GM13977 (cell line): ENCODE measurements at places on chromosomes 2 and 18.

- no peak for DNase-seq
These were observed 636.0 kb upstream of the LRATD1 start for GRCh38 chr2:13996527-13996926.

DNA sequence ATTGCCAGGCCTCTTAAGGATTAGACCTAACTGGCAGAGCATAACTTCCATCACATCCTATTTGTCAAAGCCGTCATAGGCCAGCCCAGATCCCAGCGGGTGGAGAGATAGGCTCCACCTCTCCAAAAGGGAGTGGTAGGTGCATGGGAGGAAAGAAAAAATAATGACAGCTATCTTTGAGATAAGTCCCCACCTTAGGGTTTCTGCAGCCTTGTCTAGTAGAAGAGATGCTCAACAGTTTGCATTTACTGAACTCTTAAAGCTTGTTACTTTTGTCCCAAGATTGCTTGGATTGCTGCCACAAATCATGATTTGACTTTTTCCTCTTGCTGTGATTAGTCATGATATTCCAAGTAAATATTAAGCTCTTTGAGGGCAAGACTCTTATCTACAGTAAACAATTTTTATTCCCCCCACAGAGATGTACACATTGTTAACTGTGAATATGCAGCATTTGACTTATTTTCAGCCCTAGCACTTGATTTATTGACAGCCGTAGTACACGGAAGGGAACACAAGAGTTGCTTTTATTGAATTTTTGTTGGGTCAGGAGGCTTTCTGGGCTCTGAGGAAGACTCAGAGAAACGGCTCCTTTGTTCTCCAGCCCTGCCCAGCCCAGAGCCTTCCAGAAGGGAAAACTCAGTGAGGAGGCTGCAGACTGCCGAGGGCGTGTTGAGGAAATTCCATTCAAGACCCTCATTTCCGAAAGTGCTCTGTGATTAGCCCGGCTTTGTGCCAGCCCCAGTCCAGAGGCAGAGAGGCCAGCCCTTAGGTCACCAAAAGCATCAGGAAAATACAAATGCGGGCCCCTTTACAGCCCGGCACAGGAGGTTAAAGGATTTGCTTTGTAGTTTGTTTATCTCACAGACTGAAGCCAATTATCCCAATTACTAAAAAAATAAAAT lies 75.5 kb upstream of the ZNF532 start:
- DNase-seq: no peak

DNA sequence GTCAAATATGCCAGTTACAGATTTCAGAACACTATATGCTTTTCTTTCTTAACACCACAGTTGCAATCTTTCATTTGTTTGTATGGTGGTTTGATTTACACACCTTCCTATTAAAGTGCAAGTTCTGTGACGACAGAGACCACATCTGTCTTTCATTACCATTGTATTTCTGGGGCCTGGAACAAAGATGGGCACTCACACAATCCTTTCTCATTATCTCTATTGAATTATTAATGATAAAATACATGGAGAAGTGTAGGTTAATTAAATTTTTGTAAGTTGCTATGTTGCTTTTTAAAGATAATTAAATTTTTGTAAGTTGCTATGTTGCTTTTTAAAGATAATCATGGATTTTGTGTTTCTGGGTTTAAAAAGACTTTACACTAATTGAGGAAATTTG lies 79.9 kb downstream of the KCTD18 start:
- no peak for DNase-seq

DNA sequence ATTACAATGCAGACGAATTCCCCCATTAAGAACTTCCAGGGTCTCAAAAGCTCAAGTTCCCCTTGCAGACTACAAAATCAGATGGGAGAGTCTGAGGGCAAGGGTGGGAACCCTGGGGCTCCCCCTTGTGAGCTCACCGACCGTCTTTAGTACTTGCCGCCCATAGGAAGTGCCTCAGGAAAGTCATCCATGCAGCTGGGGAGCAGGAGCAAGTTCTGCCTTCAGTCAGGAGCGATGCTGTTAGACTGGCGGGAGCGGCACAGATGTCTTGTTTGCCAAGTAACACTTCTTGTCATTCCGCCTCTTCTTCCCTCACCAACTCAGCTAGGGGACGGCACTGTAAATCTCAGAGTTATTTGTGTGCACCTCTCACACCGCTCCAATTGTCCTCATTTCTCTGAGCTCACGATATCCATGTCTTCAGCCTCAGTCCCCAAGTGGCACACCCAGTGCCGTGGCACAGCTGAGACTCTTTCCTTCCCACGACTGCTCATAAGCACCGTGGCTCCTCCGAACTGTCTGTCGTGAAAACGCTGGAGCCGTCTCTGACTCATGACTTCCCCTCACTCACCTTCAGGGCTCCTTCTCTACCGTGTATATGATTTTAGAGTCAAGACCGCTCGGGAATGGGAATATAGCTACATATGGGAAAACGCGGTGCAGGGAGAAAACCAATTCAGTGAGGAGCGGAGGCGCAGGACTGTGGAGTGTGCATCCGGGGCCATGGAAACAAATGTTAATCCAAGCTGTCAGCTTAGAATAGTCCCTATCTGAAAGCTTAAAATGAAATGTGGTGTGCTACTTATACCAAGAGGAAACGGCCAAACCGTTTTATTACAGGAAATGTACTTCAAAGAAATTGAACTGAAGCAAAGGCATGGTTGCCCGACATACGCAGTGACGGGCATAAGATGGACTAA lies 34.0 kb downstream of the UXS1 start:
- DNase-seq: no peak

GRCh38 chr18:39550701-39551100 lies 1985.1 kb upstream of the CELF4 start:
- no peak for DNase-seq

DNA sequence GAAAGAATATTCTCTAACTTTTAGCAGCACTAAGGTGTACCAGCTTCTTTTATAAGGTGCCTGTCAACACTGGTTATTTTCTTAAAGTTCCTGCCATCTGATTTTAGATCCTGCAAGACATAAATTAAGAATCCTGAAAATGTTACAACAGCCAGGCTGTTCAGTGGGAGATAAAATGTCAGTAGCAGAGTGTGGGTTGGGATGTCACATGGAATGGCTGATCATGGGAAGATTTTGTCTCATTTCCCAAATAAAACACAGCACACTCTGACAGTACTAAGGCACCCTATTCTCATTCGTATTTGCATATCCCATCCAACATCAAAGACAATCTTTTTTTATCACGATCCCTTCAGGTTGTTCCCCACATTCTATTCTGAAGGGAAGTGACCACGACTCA lies 2.4 kb upstream of the COX7A2L start:
- no peak for DNase-seq

DNA sequence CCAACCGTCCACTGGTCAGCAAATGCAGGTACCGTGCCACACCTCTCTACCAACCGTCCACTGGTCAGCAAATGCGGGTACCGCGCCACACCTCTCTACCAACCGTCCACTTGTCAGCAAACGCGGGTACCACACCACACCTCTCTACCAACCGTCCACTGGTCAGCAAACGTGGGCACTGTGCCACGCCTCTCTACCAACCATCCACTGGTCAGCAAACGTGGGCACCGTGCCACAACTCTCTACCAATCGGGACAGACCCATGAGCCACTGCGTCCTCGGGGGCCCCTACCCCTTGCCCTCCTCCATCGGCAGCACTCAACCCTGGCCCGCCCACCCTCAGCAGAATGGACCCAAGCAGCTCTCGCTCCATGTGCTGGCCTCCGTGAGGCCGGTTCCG lies 226.4 kb upstream of the SALL3 start:
- DNase-seq: no peak

GRCh38 chr2:8022908-8023640 lies 658.8 kb upstream of the ID2 start:
- DNase-seq: peak; percentile 34

DNA sequence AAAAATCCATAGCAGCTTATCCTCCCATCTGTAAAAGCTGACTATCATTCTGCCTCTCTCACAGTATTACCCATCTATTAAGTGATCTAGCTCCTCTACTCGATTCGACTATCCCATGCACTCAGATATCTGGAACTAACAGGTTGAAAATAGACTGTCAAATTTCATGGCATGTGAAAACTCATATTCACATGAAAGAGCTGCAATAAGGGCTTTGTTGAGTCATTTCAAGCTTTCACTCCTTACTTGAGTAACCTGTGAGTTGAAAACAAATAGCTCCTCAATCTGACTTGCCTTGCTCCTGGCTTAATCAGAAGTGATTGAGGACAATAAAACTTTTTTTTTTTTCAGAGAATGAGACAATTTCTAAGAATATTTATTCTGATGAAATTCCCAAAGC lies 192.4 kb upstream of the ERBB4 start:
- peak; percentile 58 for DNase-seq

GRCh38 chr18:60389314-60389713 lies 16.7 kb upstream of the MC4R start:
- no peak for DNase-seq

DNA sequence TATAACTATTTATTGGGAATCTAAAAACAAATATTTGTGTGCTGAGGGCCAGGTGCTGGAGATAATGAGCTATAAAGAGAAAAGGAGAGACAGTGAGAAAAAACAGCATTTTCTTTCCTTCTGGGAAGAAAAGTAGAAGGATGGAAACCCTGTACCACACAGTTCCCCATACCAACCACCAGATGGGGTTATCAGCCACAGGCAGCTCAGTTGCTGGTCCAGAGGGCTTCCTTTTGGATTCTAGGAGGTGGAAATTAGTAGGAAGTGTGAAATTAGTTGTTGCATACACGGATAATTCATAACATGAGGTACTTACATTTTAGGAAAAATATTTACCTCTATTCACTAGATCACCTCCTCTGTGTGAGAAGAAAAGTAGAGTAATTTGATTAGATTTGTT lies 237.0 kb upstream of the FOSL2 start:
- DNase-seq: no peak

DNA sequence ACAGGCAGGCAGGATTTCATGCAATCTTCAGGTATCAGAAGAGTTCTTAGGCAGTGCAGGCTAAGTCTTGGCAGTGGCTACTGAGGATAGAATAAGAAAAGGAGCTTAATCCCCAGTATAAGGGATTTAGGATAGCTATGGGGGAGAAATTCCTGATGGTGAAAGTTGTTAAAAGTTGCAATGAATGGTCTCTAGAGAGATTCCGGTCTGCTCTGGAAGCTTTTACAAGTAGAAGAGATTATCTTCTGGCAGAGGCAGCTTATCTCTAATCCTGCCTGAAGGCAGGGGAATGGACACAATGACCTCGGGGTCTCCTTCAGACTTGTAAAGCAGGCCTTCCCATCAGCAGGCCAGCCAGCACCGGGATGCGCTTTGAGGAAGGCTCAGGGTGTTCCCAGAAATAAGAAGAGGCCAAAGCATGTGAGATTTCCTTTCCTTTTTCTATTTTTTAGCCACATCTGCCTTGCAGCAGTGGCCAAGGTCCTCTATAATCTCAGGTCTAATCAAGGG lies 253.9 kb upstream of the KLHL29 start:
- no peak for DNase-seq

DNA sequence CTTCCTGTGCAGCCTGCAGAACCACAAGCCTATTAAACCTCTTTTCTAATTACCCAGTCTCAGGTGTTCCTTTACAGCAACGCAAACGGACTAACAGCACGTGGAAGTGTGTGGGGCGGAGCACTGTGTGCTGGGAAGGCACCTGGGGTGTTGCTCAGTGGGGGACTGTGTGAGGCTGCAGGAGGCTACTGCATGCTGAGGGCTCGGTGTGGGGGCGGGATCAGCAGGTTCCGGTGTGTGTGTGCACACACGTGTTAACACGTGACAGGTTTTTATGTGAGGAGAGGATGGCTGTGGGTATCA lies 58.9 kb downstream of the ANKMY1 start:
- DNase-seq: no peak

DNA sequence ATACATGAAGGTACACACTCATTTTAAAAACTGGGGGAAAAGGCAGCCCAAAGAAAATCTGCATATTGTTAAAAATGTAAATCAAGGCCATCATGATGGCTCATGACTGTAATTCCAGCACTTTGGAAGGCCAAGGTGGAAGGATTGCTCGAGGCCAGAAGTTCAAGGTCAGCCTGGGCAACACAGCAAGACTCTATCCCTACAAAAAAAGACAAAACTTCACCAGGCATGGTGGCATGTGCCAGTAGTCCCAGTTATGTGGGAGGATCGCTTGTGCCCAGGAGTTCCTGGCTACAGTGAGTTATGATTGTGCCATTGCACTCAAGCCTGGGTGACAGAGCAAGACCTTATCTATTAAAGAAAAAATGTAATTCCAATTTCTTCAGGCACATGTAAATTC lies 34.6 kb upstream of the TMEM247 start:
- no peak for DNase-seq

GRCh38 chr18:29928081-29928480 lies 1114.5 kb downstream of the DSC3 start:
- DNase-seq: no peak

DNA sequence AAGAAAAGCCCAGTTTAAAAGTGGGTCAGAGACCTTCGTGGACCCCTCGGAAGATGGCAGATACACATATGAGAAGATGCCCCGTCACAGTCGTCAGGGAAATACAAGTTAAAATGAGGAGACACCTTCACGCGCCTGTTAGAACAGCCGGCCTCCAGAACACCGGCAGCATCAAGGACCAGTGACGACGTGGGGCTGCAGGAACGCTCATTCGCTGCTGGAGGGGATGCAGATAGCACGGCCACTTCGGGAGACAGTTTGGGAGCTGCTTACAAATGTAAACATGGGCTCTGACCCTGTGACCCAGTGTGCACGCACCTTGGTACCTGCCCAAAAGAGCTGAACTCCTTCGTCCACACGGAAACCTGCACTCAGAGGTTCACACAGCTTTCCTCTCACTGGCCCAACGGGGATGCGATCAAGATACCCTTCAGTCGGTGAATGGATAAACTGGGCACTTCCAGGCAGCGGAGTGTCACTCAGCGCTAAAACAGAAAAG lies 83.7 kb upstream of the CTDP1 start:
- no peak for DNase-seq

DNA sequence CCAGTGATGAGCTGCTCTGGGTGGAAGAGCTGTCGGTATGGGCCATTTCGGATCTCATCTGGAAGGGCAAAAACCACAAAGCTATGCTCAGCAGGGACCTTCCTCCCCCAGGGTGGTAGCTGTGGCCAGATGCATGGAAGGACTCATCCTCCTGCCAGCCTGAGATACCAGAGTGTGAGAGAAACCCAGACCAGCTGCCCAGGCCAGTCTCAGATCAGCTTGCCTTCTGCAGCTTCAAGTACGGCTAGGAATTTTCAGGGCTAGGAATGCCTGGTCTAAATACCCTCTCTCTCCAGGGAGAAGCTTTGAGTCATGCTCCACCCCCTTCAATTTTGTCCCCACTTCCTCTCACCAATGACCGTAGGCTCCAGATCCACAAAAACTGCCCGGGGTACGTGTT lies 1.4 kb upstream of the TUBA4B start:
- no peak for DNase-seq

- DNase-seq: no peak
These were observed 110.3 kb downstream of the NOL10 start for GRCh38 chr2:10579441-10579840.

- DNase-seq: no peak
These were observed 49.3 kb downstream of the SLC39A10 start for GRCh38 chr2:195706161-195706900.

DNA sequence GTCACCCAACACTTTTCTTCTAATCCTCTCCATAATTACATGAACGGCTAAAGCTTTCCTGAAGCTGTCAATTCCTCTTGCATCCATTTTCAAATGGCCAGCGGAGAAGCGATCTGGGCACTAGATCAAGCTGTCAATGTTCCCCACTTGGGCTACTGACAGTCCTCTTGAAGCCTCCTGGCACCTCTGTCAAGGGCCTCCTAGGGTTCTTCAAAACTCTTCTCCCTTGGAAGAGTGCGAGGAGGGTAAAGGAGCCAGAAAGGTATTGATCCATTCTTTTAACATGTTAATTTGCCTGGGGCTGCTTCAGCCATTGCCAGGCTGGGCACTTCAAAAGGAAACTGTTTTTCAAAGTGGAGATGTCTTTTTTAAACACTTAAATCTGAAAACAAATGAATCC lies 19.8 kb downstream of the EPHA4 start:
- DNase-seq: no peak
